ENCODE measurements at places on chromosomes 3 and 15.

DNA sequence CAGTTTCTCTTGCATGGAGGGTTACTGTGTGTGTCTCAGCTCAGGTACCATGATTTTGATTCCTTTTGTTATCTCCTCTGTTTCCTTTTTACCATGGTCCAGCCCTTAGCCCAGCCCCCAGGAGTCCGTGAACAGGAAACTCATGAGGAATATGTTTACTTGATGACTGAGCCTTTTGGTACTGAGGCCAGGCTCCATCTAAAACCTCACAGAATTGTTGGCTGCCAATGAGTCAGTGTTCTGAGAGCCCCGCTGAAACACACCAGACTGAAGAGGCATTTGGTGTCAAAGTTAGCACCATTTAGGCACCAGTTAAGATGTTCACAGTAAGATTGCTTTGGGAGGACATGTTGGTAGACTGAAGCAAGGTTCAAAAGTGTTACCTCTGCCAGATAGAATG lies 80.9 kb downstream of the DGKG start:
- DNase-seq, result no peak

DNA sequence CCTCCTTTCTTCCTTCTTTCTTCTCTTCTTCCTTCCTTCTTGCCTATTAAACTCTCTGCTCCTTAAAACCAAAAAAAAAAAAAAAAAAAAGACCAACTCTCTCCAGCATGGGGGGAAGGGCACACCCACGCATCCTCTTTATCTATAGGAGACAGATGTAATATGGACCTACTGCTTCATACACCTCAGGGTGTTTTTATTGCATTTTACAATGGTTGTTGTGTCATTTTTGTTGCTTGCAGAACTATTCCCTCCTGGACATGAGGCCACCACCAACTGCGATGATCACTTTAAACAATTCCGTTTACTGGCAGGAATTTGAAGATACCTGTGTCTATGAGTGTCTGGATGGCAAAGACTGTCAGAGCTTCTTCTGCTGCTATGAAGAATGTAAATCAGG lies 561.4 kb downstream of the GABRG3 start:
- DNase-seq, result no peak

DNA sequence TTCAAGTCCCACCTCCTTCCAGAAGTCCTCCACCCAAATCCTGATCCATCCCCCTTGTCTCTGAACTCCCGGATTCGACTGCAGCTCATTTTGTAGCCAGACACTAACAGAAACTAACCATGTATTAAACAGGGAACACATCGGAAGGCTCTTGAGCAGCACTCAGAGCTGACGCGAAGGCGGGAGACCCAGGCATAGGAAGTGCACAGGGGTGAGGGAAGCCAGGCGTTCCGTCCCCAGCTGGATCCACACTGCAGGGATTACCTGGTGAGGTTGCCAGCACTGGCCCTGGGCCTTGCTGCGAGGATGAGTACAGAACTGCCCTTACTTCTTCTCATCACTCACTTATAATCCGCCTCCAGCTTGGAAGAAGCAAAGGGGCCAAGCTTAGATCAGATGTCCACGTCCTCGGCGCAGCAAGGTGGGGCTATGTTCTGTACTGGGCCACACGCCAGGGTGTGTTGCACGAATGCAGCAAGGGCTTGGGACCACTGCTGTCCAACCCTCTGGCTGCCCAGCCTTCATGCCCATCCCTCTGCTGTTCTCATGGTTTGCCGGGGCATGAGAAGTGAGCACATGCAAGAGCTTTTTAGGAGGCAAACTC lies 124.2 kb upstream of the SMAD3 start:
- DNase-seq, result no peak

DNA sequence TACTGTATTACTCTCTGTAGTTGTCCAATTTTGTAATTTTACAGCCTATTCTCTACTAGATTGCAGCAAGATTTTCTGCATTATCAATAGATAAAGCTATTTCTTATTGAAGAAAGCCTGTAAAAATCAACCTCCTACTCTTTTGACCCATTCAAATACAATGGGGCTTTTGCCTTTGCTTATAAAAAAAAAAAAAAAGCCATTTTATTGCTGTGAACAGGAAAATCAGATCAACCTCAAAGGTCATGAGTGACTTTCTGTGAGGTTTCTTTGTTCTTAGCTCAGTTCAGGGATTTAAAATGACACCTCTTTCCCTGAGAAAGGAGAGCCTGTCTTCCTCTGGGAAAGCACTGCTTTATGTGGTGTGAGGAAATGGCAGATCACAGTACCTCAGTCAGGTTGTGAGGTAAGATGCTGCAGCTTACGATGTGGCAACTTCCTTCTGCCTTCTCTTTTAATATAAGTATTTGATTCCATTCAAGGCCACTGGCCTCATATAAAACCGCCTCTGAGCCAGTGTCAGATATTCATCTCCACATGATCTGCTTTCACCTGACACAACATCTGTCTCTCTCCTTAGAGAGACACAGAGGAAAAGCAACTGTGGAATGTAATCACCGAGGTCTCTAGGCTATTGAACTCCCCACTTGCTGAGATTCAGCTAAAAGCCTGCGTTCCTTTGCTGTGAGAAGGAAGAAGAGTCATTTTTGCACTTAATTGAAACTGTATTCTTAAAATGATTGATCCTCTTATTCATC lies 161.5 kb upstream of the MB21D2 start:
- no peak for DNase-seq

GRCh38 chr15:83871808-83872559 lies 218.1 kb downstream of the ADAMTSL3 start:
- no peak for DNase-seq

GRCh38 chr3:40691452-40691861 lies 166.7 kb downstream of the ZNF621 start:
- DNase-seq, result no peak

DNA sequence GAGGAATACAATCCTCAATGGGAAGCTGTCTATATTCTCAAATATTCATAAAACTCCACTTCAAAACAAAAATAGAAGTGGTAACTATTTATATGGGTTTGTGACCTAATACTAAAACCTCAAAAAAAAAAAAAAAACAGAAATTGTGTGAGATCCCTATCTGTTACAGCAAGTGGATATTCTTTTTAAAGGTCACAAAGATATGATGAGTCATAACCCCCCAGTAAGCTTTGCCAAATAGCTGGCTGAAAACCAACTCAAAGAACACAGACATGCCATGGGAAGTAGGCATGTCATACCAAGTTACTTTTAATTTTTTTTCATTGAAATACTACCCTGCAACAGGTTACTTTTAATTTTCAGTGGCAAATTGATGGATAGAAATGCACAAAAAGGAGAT lies 62.5 kb downstream of the CBLB start:
- DNase-seq, result no peak

DNA sequence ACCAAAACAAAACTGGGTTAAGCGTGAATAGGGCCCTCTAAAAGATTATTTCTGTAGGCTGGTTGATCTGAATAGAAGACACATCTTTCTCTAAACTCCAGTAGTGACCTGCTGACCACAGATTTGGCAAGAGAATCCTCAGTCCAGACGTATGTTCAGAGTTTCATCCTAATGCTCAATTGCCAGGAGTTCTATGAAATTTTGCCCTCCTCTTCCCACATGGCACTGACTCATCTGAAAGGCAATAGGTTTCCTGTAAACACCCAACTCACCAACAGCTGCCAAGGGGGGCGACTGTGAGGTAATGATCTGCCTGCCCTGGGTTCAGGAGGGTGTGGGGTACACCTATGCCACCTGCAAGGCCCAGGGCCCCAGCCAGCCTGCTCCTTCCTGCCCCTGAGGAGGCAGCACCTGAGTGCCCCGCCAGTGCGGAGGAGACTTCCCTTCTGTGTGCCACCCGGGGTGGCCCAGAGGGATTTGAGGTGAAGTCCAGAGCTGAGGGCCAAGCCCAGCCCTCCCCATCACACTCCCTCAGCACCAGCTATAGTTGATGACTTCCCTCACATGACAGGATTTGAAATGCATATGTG lies 8.4 kb upstream of the PLA2G4D start:
- no peak for DNase-seq

GRCh38 chr3:112627419-112627818 lies 13.5 kb downstream of the CCDC80 start:
- DNase-seq, result no peak

- DNase-seq, result peak; percentile 18
Measured at GRCh38 chr3:87333393-87333892, 57.1 kb upstream of the POU1F1 start.

GRCh38 chr15:73317651-73318462 lies 50.9 kb downstream of the HCN4 start:
- DNase-seq, result no peak

GRCh38 chr3:10722911-10723310 lies 93.1 kb upstream of the SLC6A11 start:
- DNase-seq, result no peak

DNA sequence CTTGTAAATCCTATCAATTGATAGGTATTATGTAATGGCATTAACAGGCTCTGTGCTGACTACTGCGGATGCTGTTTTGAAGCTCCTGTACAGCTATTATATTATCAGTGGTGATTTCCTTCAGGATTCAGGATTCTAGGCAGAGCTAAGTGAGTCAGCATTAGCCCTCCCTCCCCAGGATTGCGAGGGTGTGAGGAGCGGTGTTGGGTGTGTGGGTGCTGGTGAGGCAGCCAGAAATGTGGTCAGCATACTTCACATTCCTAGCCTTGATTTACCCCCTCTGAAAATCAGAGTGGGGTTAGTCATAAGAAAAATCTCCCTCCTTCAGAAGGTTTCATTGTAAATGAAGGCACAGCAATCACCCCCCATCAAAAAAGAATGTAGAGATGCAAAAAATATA lies 72.5 kb downstream of the SNTN start:
- no peak for DNase-seq

DNA sequence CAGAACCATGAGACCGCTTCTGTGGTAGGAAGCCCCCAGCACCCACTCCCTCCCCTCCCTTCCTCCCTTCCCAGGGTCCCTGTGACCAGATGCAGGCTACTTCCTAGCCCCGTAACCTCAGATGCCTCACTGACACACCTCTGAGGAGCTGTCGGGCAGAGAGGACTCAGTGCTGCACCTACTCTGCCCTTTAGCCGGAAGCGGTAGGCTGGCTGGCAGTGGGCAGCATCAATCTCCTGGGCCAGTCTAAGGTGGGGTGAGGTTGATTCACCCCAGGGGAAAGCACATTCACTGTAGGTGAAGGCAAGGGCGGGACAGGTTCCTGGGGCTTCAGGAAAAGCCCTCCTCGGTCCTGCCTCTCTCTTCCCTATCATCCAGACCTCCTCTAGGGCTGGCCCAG lies 19.1 kb downstream of the CSRNP1 start:
- DNase-seq, result no peak

GRCh38 chr3:126616931-126617330 lies 38.0 kb downstream of the TXNRD3 start:
- no peak for DNase-seq

DNA sequence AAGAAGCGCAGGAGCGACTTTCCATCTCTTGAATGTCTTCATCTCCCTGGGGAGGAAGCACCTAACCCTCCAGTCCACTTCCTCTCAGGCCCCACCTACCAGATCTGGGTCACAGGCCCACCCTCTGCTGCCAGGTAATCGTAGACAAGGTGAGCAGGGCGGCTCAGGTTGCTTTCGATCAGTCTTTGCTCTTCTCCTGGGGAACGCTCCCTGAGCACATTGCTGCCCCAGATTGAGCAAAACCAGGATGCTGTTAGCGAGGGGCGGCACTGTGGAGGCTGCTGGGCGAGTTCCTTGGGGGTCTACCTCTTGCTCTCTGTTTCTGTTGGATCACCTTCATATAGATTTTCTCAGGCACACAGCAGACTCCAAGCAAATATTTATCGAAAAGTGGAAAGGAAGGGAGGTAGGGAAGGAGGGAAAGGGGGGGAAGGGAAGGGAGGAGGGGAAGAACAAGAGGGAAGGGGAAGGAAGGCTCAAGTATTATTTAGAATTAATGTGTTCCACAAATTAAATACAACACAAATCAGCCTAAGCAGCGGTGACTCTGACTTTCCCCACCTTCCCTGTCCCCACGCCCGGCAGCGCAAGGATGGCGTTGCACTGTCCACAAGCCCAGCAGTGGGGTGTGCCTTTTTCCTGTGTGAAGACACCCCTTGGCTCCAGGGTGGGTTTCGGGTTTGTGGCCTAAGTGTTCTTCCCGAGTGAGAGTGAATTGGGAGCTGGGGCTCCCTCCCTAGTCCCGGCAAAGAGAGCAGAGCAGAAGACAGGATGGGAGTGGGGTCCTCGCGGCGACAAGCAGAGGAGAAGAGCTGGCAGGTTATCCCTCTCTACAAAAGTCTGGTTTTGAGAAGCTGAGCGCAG lies 6.1 kb upstream of the PCSK6 start:
- DNase-seq, result no peak
